K562 (cell line): ENCODE measurements at places on chromosomes 6 and 20.
A peak's percentile ranks its signal among the peaks of the same experiment; 100 is the strongest.

DNA sequence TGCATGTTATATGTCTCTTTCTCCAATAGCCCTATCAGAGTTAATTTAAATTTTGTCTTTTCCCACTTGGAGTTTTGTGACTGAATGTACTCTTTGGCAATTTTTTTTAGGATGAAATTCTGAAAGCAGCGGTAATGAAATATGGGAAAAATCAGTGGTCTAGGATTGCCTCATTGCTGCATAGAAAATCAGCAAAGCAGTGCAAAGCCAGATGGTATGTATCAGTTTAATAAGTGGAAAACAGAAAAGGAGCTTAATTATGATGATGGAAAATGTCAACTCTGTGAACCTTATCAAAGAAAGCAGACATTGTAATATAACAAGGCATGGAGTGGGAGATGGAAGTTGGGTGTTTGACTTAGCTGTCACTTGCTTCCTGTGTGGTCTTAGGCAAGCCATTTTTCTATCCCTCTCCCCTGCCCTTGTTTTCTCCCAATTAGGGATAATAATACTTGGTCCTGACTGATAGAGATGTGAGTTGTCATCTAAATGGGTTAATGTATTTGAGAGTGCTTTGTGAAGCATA, 2.7 kb downstream of the CDC5L start:
- DNase-seq = no peak

DNA sequence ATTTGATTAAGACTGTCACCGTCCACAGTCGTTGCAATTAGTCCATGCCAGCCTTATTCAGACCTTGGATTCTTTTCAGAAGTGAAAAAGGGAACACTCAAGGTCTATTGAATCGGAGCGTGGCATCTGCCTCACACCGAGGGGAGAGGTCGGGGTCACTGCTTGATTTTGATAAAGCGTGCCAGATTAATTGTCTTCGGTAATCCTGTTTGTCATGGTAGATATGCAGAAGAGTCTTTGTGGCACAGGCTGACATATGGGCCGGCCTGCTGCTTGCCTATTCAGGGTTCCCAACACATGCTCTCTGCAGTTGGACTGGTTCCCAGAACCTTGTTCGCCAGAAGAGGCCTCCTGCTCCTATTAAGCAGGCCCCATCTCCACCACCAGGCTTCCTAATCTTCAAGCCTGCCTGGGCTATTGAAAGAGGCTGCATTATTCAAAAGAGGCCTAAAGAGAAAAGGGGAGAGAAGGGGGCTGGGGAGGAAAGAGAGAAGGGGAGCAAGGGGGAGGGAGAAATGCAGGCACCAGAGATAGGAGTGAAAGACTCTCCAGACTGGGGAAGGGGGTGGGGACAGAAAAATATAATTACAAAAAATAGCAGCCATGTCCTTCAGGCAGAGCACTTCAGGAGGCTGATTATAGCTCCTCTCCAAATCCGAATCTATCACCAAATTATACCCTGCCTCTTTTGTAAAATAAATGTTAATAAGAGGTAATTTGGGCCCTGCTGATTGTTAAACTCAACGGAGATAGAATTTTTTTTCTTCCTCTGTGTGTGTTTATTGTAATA, 611.3 kb downstream of the HDGFL1 start:
- DNase-seq = no peak

DNA sequence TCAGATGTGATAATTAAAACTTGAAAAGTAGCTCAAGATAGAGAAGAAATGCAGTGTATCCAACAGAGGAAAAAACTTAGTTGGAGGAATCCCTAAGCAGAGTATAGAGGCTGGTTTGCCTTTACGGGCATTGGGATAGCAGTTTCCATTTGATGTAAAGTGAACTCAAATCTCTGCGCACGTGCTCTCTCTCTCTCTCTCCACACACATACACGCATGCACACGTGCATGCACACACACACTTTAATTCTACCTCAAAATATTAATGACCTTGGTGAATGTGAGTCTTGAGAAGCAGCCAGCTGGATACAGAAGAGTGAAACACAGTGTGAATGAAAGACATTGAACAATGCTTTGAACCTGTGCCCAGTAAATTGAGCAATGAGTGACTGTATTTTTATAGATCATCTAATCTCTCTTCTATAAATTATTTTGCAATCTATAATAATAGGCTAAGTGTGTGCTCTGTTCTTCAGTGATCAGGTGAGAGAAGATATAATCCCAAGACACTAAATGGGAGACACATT, 247.7 kb upstream of the FAM83B start:
- DNase-seq = no peak

DNA sequence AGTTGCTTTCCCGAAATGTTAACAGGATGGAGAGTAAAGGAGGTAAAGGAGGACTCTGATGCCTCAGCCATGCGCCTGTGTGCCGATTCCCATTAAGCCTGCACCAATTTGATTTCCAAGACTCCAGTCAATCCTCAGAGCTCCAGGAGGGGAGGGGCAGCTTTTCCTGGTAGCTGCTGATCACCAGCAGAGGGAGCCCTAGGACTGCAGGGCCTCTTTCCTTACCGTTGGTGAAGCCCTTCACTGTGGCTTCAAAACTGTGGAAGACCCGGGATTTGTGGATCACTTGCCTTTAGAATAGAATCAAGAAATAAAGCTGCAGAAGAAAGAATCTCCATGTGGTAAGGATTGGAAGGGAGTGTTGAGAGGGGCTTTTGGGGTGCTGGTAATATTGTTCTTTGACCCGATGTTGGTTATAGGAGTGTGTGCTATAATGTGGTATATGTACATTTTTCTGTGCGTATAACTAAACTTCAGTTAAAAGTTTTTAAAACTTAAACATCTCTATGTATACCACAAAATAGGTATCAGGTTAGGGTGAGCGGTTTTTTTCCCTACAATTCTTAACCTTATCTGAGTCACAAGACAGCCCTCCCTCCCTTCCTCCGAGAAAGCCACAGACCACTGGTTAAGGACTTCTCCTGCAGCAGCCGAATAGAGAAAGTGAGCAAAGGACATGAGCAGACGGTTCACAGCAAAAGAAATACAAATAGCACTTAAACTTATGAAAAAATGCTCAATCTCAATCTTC, 6.9 kb upstream of the OSER1 start:
- peak; percentile 64 for DNase-seq

GRCh38 chr6:113172531-113172966, 684.6 kb upstream of the MARCKS start:
- DNase-seq = no peak

GRCh38 chr20:665276-665675, 10.3 kb downstream of the SCRT2 start:
- no peak for DNase-seq

GRCh38 chr6:17621003-17621402, 20.9 kb downstream of the FAM8A1 start:
- DNase-seq = no peak

DNA sequence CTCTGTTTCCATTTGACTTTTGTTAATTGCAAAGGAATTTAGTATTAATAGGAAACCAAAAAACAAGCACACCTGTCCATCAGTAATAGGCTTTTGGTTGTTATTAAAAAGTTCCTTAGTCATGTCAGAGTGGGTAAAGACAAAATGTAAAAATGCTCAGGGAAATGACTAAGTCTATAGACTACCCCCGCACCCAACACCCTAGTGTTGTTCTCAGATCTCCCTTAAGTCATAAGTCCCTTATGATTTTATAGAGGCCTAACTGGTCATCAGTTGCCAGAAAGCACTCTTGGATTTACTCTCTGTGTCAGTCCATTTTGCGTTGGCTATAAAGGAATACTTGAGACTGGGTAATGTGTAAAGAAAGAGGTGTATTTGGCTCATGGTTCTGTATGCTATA, 52.8 kb downstream of the MAP3K4 start:
- DNase-seq = no peak

- DNase-seq = no peak
Observed at GRCh38 chr6:14658886-14659561, 541.5 kb downstream of the CD83 start.

DNA sequence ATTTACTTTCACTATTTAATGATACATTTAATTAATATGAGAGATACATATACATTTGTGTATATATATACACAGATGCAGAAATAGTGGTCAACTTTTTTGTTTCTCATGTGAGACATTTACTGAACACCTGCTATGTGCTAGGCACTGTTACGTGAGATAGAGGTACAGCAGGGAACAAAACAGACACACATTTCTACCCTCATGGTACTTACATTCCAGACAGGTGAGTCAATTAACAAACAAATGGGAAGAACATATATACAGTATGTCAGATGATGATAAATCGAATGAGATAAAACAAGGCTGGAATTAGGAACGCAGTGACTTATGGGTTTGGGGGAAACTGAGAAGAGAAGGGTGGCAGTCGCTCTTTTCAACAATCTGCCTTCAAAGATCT, 5.1 kb downstream of the TFB1M start:
- no peak for DNase-seq

DNA sequence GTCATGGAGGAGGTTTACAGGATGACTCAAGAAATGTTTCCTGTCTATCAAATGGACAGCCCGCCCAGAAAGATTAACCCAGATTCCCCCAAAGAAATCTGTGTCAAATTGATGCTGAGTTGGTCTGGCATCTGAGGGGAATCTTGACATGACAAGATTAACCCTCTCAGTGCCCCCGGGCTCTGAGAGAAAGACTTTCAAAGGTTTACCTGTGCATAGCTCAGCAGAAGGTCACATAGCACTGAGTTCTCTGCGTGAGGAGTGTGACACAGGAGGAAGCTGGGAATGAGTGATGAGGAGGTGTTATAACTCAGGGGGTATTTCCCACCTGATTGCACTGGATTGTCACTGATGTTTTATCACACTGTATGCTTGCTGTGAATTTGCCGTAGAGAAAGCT, 601.2 kb downstream of the DHX35 start:
- no peak for DNase-seq

- no peak for DNase-seq
Observed at GRCh38 chr6:71187141-71187540, 101.5 kb upstream of the OGFRL1 start.

DNA sequence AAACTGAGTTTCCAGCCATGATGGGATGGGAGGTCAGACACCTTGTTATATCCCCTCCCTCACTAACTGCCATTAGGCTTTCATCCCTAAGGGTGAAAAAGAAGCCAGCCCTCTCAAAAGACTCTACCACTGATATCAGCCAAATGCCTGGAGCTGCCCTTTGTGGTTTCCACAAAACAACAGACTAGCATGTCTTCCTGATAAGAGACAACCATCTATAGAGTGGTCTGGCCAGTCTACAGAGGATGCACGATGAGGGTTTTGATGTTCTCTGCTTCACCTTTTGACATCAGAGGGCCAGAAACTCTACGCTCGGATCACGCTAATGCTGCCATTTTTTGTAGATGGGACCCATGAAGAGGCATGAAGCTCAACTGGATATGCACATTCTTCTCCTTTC, 61.7 kb upstream of the ARHGAP18 start:
- DNase-seq = no peak

- DNase-seq = no peak
Observed at GRCh38 chr6:20873425-20874190, 339.4 kb downstream of the CDKAL1 start.

- peak; percentile 71 for DNase-seq
Observed at GRCh38 chr6:12289365-12289919, 719 bp upstream of the EDN1 start.

DNA sequence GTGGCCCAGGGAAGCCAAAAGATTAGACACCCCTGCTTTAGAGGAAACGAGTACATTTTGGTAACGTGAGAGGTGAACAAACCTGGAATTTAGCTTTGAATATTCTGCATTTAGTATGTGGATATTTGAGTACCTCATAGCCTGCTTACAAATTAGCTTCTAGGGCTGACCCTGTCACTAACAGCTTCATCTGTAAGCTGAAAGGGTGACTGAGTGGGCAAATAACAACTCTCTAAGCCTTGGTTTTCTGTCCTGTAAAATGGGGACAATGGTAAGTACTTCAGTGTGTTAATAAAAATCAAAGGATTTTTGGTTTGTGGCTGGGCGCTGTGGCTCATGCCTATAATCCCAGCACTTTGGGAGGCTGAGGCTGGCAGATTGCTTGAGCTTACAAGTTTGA, 8.4 kb upstream of the GUCA1B start:
- DNase-seq = no peak
